T-helper 9 cell (primary cell): ENCODE measurements at places on chromosomes 11 and 22.

DNA sequence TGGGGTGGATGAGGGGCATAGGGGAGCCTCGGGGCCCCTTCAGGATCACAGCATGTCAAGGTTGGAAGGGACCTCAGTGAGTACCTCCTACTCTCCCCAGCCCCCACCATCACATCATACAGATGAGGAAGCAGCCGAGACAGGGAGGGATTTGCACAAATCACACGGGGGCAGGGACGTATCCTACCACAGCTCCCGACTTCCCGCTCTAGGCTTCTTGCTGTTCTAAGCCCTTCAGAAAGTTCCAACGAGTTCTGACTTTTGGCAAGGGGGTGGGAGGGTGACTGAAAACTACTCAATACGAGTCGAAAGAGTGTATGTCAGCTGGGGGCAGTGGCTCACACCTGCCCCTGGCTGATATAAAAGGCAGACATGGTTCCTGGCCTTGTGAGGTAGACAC is 4.7 kb upstream of the RAD9A start:
- no peak for DNase-seq

DNA sequence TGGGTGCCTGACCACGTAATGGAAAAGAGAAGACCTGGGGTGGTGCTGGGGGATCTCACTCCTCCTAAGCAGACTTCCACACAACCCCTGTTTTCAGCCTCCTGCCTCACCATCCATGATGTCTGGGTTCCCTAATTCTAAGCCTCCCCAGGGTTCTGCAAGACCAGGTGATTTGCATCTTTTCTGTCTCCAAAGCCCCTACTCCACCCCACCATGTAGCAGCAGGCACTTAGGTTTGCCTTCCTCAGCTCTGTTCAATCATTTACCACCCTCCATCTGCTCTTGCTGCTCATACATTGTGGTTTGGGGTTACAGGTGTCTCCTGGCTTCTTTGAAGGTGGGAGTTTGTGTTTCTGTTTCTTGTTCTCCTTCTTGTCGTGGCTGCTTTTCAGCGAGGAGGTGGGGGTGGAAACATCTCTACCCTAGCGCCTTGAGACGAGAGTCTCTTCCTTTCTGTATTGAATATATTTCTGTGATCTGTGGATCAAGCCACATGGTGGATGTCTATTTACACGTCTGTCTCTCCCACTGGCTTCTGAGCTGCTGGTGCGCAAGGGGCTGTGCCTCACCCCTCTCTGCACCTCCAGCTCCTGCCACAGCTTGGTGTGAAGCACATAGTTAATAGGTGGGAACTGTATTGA is 6.6 kb upstream of the SSTR3 start:
- peak; percentile 58 for DNase-seq

GRCh38 chr11:48003926-48004325 is 23.6 kb downstream of the PTPRJ start:
- DNase-seq, result no peak

- DNase-seq, result no peak
Measured at GRCh38 chr11:6602096-6602940, 1.1 kb downstream of the RRP8 start.

DNA sequence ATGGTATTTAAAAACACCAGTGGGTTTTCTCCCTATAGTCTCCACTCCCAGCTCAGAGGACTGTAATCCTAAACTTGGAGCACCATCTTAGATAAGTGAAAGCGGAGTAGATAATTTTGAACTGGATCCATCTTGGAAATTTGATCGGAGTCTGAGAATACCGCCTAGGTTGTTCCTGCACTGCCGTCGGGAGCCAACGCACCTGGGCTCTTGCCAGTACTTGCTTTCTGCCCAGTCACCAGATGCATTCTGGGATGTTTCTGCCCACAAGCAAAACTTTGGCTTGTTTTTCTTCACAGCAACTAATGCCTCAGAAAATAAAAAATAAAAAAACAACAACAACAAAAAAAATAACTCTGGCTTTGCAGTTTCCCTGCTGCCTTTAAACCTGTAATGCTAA is 113.0 kb upstream of the MTMR2 start:
- no peak for DNase-seq

DNA sequence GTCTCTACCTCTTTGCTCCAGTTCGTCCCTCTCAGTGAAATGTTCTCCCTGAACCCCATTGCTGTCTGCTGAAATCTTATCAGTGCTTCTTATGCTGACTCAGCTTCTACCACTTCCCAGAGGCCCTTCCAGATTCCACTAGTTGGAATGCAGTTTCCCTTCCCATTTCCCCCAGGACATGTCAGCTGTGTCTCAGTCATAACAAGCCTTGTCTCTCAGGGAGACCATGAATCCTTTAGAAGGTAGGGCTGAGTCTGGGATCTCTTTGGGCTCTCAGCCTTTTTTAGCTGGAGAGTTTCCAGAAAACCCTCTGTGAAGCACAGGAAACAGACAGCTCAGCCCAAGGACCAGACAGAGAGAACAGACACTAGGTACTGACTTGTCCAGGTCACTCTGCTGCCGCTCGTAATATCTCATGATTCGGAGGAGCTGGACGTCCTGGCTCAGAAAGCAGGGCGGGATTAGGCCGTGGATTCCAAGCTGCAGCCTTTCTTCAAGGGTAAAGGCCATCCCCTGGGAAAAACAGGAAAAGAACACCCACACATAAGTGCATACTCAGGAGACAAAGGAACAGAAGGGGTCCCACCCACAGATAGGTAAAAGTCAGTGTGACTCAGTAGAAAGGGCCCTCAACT is 113.0 kb downstream of the ME3 start:
- no peak for DNase-seq

DNA sequence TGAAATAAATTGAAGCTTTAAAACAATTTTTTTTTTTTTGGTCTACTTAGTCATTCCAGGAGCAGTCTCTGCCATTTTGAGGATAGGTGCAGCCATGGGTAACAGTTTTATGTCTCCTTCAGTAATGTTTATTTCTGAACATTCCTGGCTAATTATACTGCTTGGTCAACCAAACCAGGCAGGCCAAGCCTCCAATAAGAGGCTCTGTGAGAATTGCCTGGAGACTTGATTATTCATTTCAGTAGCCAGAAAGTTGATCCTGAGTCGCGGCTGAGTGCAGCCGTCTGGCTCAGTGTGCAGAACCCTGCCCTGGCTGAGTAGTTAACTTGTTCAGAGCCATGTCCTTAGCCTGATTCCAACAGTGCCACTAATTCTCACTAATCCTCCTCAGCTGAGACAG is 364.0 kb upstream of the FAT3 start:
- no peak for DNase-seq

DNA sequence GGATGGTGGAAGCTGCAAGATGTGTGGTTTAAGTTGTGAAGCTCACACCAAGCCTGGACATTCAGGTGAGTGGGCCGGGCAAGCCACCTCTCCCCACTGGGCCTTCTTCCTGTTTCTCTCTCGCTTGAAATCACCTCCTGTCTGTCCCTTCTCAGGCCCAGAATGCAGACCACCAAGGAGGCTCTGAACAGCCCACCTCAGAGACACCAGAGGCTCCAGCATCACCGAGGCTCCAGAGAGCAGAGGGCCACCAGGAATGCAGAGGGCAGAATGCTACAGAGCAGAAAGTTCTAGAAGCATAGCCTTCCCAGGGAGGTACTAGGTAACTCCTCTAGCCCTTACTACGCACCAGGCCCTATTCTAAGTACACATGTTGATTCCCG is 14.8 kb upstream of the IL2RB start:
- no peak for DNase-seq

GRCh38 chr11:120267319-120267718 is 27.4 kb downstream of the POU2F3 start:
- DNase-seq, result no peak

GRCh38 chr11:130159657-130160497 is at the start of gene ST14:
Gene ST14, plus strand, starts transcription at chr11:130159782. Its CDS starts 198 bp downstream, at chr11:130159980.
- DNase-seq, result no peak

- no peak for DNase-seq
Measured at GRCh38 chr11:46210133-46210636, 67.3 kb upstream of the CREB3L1 start.

- no peak for DNase-seq
Measured at GRCh38 chr11:61718621-61719302, 33.7 kb upstream of the MYRF start.

DNA sequence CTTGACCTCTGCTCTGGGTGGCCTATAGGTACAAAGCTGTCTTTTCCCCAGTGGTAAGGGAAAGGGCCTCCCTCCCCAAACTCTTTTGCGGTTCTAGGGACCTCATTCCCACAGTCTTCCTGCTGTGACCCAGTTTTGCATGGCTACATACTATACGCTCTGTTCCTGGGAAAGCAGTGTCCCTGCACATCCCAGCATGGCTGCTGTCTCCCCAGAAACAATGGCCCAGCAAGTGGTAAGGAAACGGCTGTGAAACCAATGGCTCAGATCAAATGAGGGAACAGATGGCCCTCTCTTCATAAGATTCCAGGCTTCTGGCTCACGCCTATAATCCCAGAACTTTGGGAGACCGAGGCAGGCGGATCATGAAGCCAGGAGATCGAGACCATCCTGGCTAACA is 41.1 kb downstream of the RPL27A start:
- DNase-seq, result no peak

- DNase-seq, result peak; percentile 60
Measured at GRCh38 chr11:130894322-130895025, 21.8 kb downstream of the SNX19 start.

GRCh38 chr11:33775832-33776470 is 1.6 kb upstream of the FBXO3 start:
- no peak for DNase-seq

GRCh38 chr11:59812220-59812619 is 1.6 kb upstream of the MRPL16 start:
- no peak for DNase-seq

DNA sequence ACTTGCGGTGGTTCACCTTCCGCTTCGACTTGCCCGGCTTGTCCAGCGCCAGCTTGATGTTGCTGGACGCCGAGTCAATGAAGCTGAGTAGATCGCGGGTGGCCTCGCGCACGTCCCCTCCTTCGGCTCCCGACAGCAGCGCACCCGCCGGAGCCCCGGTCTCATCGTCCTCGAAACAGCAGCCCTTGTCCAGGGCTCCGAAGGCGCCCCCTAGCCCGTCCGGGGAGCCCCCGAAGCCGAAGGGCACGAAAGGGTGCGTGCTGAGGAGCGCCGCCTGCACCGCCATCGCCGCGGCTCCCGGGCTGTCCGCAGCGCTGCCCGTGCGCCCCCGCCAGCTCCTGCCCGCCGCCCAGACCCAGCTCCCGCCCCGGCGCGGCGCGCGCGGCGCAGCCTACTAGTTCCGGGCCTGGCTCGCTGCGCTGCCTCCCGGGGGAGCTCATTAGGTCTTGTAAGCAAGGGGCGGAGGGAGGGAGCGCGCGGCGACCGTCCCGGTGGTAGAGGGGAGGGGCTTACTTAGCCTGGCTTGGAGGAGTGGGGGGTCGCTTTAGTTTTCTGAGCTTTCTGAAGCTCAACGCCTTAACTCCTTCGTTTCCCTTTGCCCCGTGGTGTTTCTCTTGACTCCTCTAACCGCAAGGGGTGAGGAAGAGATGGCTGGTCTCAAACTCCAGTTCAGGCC is at the start of gene FAM181B:
Gene FAM181B (minus strand): TSS at position 421 of the 676 bp plus-strand sequence. CDS start 135 bp downstream, at position 286.
- DNase-seq, result no peak

DNA sequence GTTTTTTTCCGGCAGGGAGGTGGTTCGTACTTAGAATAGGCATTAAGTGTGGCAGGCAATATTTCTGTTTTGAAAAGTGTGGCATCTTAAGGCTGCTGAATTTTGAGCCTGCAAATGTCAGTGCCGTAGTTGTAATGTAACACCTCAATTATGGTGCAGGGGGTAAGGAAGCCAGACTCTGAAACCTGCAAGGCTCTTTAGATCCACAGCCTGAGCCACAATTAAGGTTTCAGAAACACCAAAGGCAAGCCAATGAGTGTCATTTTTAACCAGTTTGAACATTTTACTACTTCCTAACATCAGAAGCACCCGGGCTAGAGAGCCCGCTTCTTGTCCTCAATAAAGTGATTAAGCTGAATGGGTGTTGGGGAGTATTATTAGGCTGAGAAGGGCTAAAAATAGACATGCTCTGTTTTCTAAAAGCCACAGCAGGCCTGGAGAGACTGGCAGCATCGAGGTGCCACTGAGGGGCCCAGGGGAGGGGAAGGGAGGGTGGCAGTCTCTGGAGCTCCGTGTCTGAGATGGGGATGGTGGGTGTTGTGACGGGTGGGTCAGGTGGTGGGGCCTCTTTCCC is 113.4 kb downstream of the ZBTB16 start:
- DNase-seq, result no peak

DNA sequence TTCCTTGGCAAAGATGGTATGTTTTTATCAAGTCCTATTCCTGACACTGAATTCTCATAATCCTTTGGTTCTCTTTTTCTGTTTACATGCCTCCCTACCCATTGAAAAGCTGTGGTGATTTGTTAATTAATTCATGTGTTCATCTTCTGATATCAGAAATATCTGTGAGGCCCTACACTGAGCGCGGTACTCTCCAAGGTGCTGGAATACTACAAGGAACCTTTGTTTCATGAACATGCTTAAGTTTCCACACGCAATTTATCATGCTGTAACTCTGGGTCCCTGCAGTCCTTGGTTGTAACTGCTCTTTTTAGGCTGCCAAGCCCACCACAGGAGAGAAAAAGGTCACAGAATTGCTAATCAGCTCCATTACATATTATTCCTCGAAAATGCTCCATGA is 331.8 kb downstream of the FAT3 start:
- DNase-seq, result no peak

DNA sequence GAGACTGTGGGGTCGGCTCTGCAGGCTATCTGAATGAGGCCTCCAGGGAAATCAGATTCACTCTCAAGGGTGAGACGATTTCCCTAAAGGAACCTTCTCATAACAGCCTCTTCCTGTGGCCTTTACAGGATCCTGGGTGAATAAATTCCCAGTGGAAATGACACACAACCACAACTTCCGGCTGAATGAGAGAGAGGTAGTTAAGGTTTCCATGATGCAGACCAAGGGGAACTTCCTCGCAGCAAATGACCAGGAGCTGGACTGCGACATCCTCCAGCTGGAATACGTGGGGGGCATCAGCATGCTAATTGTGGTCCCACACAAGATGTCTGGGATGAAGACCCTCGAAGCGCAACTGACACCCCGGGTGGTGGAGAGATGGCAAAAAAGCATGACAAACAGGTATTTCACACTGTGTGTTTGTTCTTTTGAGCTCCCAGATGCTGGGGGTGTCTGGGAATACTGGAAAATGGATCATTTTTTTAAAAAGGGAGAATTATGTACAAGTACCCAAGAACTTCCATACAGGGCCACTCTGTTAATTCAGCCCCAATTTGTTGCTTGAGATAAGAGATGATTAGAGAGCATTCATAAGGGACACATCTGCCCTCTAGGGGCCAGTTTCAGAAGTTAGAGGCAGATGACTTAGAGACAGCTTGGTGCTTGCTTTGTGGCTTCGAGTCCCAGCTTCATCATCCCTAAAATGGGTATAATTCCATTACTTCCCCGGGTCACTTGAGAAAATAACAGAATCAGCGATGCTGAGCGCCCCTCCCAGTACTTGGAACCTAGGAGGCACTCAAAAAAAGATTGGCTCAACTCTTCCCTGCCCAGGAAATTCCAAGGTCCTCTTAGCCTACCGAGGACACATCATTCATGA is 10.2 kb downstream of the SERPIND1 start:
- peak; percentile 8 for DNase-seq

DNA sequence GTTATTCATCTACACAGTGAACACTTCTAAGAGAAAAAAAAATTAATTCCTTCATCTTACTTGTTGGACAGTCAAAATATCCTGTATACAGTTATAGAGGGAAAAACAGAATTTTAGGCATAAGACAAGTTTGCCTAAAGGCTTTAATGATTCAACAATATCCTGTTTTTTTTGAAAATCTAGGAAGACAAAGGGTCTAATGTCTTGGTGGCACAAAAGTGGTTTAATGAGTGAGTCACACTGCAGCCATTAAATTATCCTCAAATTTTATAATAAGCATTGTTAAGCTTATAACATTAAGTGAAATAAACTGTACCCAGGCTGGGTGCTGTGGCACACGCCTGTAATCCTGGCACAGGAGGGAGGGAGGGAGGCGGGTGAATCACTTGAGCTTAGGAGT is 72.9 kb downstream of the GAB2 start:
- DNase-seq, result no peak

- no peak for DNase-seq
Measured at GRCh38 chr22:27206374-27207133, 549.2 kb downstream of the MIAT start.
